OCI-M1 (cell line): ENCODE measurements at places on chromosomes 6 and 20.
A peak's percentile ranks its signal among the peaks of the same experiment; 100 is the strongest.

DNA sequence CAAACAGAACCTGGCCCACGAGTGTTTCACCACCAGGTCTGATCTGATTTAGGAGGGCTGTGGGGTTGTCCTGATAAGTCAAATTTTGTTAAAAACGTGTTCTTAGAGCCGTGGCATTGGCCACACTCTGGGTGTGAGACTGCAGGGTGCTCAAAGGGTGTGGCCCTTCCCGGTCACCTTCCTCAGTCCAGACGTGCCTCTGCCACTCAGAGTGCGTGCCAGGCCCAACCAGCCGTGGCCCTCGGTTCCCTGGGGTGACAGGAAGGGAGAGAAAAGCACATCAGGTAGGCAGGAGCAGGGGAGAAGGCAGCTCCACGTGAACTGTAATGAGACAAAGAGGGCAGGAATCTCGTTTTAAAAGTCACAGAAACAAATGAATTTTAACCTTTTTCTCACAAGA, 115.4 kb downstream of the FAM120B start:
- no peak for DNase-seq

GRCh38 chr6:8065519-8065911, 1.3 kb upstream of the BLOC1S5 start:
- DNase-seq, result no peak

DNA sequence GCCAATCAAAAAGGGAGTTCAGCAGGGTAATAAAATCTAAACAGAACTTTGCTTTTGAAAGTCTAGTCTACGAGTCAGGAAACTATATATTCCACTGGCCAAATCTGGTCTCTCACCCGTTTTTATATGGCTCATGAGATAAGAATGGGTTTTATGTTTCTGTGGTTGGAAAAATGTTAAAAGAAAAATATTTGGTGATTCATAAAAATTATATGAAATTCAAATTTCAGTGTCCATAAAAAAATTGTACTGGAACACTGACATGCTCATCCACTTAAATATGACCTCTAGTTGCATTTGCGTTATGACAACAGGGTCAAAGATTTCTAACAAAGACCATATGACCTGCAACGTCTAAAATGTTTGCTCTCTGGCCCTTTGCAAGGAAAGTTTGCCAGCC, 22.3 kb upstream of the LAMP5 start:
- no peak for DNase-seq

DNA sequence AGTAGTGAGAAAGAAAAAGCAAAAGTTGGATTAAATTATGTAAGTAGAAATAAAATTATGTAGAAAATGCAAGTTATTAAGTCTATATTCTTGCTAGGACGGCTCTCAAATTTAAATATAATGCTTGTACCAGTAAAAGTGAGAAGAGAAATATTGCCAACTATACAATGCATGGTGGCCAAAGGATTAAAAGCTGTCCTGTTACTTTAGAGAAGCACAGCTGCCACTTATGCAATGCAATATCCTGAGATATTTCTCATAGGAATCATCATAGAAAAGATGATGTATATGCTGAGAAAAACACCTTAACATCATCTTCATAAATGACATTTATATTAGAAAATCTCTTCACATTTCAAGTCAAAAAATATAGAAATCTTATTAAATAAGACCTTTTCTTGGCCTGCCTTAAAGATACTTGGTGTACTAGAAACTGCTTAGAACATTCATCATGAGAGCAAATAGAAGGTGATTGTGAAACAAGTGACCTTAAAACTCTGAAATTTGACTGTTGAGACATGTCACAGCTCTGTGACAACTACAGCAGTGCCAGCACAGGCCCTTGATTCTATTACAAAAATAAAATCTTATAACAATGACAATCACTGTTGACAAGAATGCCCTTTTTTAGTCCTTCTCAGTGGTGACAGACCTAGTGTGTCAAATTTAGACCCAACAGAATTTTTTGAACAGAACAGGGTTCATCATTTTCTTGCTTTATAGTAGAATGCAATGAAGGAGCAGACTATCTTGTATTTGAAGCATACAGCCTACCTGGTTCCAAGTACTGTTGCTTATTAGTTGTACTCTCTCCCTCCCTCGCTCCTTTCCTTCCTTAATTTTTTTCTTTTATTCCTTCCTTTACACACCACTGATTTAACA, 173.1 kb downstream of the CLVS2 start:
- peak; percentile 21 for DNase-seq

- DNase-seq, result no peak
Observed at GRCh38 chr6:15476631-15477380, 186.0 kb downstream of the DTNBP1 start.

DNA sequence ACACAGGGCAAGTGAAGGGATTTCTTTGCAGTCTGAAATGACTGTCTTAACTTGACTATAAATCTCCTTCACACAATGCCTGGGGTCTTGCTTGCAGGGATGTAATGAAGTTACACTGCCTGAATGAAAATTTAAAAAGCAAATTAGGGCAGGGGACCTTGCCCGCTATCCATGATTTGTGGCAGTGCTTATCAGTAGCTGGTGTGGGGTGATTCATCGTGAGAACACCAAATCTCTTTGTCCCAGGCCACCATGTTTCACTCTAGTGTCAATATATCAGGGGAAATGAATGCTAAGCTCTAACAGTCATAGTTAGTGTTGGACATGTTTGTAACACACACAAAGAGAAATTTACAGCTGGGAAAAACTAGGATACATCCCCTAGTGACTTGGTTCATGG, 713.7 kb upstream of the EPHA7 start:
- DNase-seq, result peak; percentile 47

DNA sequence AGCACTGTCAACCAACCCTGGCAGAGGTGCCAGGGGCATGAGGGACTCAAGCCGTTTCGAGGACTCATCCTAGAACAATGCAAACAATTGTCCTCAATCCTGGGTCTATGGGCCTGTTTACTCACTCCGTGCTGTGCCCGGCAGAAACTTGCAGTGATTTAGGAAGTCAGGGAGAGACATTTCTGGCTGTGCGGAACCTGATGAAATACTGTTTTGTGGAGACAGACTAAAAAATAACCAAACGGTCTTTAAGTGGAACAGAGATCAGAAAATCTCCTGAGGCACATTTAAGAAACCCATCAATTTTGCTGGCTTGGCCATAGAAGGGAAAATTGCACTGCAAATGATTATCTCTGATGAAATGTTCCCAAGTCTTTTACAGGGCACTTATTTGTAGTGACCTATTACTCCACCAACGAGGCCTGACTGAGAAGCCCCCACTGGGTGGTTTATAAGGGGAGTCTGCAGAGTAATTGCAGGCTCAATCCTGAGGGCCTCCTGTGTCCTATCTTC, 79.8 kb upstream of the KCNK16 start:
- no peak for DNase-seq

GRCh38 chr6:45553730-45554344, 176.1 kb upstream of the SUPT3H start:
- no peak for DNase-seq

GRCh38 chr6:43604174-43604573, 24.9 kb downstream of the GTPBP2 start:
- DNase-seq, result peak; percentile 7

- peak; percentile 49 for DNase-seq
Observed at GRCh38 chr20:35305682-35306556, 13.7 kb upstream of the FAM83C start.

DNA sequence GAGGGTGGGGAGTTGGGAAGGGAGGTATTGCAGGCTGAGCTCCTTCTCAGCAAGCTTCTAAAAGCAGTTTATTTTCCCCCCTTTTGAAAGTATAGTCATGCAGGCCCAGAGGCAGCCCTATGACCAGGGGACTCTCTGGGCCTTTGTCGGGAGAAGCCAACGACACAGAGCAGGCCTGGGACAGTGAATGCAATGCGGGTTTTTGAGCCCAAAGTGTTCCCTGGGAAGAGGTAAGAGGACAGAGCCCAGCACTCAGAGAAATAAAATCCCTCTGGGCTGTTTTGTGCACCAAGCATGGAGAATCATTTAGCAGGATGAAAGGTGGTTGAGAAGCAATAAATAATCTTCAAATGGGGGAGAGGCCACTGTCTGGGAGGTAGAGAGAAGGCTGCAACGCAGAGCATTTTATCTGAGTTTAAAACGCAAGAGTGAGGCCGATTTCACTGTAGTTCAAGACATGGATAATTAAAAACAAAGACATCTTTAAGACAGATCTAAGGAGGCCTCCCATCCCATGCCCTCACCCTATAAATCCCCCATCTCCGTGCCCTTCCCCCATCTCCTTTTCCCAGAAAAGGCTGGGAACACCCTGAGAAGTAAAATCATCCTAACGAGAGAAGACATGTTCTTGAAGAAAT, 237.5 kb downstream of the CDC5L start:
- DNase-seq, result no peak

DNA sequence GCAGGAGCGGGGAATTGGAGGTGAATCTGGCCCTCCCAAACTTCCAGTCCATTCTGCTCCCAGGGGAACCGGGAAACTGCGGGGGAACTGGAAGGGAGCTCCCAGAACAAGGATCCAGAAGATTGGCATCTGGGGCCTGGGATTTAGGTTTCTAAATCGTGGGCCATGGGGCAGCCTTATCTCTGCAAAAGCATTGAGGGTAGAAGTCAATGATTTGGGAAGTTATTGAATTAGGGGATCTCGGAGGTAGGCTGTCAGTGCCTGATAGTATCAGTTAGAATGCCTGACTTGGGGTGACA, 45.1 kb downstream of the HNF4A start:
- no peak for DNase-seq

GRCh38 chr6:166040292-166040691, 127.4 kb downstream of the TBXT start:
- DNase-seq, result no peak

DNA sequence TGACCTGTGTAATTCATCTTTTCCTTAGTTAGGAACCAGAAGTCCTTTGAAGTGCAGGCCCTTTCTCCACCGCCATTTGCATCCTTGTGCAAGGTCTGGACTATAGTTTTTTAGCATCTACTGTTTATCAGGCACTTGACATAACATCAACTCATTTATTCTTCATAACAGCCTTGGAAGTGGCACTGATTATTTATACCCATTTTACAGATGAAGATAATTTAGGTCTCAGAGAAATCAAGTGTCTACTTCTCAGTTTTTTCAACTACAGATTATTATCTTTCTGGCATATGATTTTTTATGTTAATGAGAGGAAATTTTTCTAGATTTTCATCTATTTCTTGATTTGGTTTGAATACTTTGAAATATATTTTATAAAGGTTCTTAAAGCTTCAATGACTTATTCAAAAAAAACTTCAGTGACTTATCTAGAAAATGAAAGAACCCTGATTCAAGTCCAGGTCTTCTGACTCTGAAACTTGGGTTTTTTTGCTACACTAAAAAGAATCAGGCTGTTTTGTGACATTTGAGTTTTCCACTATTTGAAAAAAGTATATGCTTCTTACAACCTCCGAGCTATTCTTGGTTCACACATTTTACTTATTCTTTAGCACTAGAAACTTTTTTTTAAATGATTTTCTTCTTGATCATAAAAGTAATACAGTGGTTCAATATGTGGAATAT, 3.1 kb upstream of the UBE2J1 start:
- no peak for DNase-seq

- DNase-seq, result peak; percentile 56
Observed at GRCh38 chr6:157860505-157860991, 37.5 kb downstream of the SNX9 start.

- no peak for DNase-seq
Observed at GRCh38 chr6:74115674-74116073, 419.7 kb downstream of the CD109 start.

GRCh38 chr20:59604741-59605600, 631 bp downstream of the PHACTR3 start:
- DNase-seq, result no peak

GRCh38 chr6:129342243-129342642, 367.7 kb downstream of the ARHGAP18 start:
- no peak for DNase-seq

DNA sequence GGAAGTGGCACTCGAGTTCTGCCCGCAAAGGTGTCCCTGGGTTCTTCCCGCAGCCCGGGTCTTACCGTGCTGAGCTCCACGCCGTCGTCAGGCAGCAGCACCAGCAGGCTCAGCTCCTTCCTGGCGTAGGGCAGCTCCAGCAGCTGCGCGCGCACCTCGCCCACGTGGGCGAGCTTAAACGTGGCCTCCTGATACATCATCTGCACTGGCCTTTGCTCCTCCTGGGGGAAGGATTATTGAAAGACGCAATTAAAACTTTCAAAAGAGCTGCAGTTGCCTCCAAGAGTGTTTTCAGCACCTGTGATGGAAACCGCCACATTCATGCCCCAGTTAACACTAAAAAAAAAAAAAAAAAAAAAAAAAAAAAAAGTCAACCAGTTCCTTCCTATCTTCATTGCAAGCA, 11.3 kb downstream of the SERPINB9 start:
- no peak for DNase-seq

DNA sequence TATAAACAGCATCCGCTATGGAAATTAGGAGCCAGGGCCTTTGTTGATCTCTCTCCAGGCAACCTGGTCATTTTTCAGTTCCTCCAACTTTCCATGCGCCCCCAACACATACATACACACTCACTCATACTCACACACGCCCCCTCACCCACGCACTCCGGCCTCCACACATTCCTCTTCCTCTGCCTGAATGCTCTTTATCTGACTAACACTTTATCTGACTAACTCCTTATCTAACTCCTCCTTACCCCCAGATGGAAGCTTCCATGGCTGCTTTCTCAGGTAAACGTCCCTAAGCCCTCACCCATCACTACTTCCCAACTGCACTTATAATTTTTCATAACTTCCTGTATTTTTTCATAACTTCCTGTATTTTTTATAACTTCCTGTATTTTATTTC, 17.4 kb downstream of the CASS4 start:
- peak; percentile 29 for DNase-seq

DNA sequence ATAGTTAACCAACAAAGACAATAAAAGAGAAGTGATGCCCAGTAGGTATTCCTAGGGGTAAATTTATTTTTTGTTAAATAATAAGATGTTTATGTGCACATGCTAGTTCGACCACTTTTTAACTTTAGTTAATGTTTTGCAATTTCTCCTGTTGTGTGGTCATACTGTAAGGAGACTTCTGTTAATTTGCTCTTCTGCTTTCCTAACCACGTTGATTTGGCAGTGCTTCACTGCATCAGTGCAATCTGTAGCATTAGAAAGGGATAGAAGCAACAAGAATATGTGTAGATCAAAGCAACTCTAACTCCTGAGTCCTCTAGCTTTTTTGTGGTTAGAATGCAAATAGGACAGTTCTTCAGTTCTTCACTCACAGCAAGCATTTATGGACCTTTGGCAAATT, 13.9 kb downstream of the MYB start:
- peak; percentile 88 for DNase-seq

DNA sequence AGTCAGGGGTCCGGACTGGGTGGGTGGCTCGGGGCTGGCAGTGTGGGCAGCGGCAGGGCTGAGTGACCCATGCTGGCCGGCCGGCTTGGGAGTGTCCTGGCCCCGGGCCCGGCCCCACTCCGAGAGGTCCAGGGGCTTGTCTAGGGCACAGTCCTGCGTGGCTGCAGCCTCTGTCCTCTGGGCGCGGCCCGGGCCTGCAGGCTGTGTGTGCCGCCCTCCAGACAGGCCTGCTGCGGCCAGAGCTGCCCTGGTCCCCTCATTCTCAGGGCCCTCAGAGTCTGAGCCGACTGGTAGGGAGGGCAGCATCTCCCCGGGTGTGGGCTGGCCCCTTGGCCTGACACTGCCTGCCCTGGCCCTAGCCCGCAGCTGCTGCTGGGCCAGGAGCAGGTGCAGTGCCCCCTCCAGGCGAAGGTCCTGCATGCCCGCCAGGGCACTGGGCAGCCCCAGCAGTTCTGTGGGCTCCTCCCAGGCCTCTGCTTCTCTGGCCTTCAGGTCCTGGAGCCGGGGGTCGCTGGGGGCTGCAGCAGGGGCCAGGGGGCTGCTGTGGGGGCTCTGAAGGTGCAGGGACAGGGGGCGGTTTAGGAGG, 6.9 kb upstream of the CABLES2 start:
- DNase-seq, result peak; percentile 15
